ENCODE measurements at places on chromosomes 16 and 17.
A peak's percentile ranks its signal among the peaks of the same experiment; 100 is the strongest.

GRCh38 chr16:17233318-17234002 is 237.3 kb downstream of the XYLT1 start:
- DNase-seq, result no peak

DNA sequence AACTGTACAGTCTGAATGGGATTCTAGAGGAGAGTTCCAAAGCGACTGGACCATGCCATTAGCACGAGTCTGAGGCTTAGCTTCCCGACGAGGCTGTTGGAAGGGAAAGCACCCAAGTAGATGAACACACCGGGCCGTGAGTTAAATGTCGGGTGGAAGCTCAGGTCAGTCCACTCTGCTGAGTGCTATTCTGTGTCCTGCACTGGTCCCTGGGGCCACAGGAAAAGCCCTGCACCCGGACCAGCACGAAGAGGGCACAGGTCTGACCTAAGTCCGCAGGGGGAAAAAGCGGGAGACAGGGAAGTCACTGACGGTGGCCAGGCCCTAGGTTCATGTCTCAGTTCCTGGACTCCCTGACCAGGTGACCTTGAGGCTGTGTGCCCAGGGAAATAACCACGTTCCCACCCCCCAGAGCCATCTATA is 44.1 kb upstream of the RBFOX3 start:
- DNase-seq, result no peak

DNA sequence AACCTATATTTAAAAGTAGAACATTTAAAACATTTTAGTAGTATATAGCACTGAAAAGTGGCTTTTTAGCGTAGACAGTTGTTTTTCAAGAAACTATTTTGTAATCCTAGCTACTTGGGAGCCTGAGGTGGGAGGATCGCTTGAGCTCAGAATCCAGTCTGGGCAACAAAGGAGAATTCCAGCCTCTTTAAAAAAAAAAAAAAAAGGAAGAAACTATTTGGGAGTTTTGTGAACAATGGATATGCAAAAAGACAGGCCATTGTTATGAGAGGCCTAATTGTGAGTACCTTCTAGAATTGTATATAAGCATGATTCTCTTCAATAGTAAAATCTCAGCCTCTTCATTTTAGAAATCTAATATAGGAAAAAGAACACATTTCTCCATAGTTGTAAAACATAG is 17.6 kb downstream of the OMG start:
- DNase-seq, result no peak

DNA sequence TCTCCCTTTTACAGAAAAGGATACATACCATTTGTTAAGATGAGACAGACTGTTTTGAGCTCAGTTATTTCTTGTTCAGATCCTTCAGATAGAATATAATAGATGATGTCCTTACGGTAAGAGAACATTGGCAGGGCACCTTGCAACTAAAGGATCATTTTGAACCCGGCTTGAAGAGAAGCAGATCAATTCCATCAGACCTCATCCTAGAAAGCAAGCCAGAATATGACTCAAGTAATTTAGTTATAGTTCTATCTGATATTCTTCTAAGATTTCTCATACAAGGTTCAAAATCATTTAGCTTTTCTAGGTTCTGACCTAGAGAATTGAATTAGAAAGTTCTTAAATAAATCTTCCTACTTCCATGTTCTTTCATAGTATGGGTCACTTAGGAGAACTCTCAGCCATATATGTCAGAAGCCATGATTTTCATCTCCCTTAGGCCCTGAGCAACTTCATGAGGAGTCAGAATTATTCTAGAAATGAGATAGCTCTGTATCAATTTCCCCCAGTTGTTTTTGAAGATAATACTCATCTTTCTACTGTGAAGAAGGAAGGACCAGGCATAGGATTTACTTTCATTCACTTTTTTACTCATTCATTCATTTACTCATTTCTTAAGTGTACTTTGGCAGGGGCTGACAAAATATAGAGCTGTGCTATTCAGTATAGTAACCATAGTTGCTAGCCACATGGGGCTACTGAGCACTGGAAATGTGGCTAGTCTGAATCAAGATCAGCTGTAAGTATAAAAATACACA is 2.5 kb upstream of the CMTM1 start:
- no peak for DNase-seq

DNA sequence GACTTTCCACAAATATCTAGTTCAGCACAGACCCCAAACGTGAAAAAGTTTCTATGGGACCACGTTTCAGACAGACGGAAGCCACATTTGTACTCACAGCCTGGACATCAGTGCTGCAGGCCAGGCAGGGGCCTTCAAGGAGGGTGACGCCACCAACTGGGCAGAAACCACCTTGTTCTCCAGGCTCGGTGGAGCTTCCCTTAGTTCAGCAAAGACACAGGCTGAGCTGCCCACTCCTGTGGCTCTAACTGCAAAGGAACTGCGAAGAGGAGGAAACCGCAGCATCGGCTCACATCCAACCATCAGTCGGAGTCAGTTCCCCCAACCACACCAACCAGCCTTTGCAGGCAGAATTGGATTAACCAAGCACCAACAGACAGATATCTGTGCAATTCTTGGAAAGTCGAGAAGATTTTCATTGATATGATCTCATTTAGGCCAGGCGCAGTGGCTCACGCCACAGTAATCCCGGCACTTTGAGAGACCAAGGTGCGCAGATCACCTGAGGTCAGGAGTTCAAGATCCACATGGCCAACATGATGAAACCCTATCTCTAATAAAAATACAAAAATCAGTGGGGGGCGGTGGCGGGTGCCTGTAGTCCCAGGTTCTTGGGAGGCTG is 73.3 kb upstream of the CNEP1R1 start:
- DNase-seq, result no peak

GRCh38 chr17:79917902-79918484 is 78.8 kb upstream of the CBX4 start:
- no peak for DNase-seq

DNA sequence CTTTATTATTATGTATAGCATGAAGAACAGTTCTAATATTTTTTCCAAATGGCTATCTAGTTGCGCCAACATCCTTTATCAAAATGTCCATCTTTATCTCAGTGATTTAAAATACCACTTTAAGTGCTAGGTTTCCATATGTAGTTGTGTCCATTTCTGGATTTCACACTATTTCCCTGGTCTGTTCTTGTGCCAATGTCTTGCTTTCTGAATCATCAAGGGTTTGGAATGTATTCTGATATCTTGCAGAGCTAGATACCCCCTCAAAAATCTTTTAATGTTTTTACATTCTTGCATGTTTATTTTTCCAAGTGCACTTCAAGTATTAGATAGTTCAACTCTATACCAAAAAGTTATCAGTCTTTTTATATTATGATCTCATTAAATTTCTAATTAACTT is 14.3 kb downstream of the MBTD1 start:
- DNase-seq, result no peak

DNA sequence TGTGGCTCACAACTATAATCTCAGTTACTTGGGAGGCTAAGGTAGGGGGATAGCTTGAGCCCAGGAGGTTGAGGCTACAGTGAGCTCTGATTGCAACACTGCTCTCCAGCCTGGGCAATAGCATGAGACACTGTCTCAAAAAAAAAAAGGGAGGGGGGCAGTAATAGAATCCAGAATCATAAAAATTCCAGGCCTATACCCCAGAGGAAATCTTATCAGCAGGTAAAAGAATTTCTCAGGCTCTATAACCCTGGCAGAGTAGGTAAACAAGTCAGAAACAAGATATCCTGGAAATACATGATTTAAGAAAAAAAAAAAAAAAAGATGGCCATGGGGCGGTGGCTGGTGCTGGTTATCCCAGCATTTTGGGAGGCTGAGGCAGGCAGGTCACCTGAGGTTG is 12.9 kb downstream of the SPAG9 start:
- no peak for DNase-seq

GRCh38 chr17:81727324-81728031 is 15.4 kb downstream of the SLC25A10 start:
- peak; percentile 36 for DNase-seq

DNA sequence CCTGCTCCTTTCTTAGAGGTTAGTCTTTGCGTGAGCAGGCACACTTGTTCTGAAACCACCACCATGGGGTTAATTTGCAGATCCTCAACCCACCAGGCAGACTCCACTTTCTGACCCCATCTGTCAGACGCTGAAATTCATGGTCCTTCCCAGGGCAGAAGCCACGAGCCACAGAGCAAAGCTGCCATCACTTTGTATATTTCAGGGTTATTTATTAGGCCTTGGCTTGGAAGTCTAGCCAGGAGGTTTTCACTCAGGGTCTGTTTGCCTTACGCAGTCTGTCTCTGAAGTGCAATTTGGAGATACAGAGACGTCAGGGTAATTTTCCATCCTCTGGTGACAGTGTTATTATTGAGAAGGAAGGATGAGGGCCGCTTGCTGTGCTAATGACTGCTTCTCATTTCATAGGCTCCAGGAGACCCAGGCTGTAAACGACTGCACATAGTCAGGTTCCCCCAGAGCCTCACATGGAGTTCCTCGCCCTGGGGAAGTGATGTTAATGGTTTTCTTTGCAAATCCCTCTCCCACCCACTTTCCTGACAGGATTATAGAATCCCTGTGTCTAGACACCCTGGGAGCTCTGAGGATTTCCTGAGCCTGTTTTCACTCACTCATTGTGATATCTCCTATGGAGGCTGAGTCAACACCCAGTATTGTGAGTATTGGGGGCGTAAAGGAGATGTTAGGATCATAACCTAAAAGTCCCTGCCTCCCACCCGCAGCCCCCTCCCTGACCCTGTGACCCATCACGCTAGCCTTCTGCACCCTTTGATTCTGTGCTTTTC is 269.0 kb downstream of the ABCC12 start:
- no peak for DNase-seq

- no peak for DNase-seq
These were observed 18.9 kb upstream of the WDR45B start for GRCh38 chr17:82666931-82667667.

DNA sequence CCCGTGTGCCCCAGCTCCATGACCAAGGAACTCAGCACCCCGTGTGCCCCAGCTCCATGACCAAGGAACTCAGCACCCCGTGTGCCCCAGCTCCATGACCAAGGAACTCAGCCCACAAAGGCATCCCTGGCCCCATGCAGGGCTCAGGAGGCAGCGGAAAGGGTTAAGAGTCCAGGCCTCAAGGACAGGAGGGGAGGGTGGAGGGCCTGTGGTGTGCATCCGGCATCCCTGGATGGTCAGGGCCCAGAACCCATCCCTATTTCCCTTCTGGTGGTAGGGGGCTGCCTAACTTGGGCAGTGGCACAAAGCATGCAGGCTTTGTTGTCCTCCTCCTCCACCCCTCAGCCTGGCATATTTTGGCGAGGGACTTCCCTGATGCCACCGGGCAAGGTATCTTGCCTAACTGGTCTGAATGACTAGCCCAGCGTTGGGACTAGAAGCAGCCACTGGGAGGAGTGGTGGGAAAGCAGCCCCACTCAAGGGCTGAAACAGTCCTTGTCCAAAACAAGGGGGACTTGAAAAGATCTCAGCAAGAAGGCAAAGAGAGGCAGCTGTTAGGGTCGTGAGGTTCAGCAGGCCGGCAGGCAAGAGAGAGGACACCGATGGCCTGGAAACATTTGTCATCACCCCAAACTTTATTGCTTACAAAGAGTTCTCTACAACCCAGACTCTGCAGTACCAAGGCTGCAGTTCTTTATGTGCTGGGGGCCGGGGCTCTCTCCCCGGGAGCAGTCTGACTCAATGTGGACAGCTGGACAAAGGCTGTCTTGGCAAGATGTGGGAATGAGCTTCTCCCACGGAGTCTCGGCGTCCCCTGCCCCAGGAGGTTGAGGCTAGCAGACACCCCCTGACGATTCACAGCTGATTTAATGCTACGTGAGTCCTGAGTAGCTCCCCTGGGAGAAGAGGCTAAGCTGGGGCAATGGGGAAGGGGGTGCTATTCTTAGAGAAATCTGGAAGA is 902 bp upstream of the SPATA32 start:
- no peak for DNase-seq

GRCh38 chr17:45775576-45776011 is 8.5 kb upstream of the CRHR1 start:
- DNase-seq, result no peak

- no peak for DNase-seq
These were observed 13.2 kb upstream of the HEATR6 start for GRCh38 chr17:60091908-60092331.
